Skin of body (tissue), 3 donors: ENCODE measurements at places on chromosomes 12 and 14. TPM values are rescaled to one million over a fixed set of nuclear protein-coding genes. Genes with fewer than 3 reads are reported as not detected.
A peak's percentile ranks its signal among the peaks of the same experiment; 100 is the strongest.

DNA sequence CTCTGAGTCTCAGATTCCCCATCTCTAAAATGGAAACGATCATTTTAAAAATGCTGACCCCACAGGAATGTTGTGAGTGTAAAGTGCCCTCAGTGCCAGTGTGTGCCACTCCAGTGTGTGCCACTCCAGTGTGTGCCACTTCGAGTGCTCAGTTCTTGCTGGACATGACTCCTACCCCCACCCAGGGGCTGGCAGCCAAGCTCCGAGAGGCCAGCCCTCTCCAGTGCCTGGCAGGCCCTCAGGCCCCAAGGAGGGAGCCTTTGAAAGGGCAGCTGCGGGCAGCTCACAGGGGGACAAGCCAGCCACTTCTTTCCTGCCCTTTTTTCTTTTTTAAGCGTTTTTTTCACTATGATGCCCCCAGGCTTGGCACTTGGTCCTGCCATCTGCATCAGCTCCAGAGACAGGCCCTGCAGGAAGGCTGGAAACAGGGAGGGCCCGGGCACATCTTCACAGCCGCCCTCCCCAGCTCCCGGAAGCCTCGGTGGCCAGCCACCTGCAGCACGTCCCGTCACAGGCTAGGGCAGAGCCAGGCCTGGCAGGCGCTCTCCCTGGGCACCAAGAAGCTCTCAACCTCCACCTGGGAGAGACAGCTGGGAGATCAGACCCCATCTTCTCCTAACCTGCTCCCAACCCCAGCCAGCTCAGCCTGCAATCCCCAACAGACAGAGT lies 29.8 kb downstream of the NCOR2 start:
- DNase-seq = no peak

GRCh38 chr14:67313153-67313552 lies 46.5 kb downstream of the ATP6V1D start:
- DNase-seq = no peak

GRCh38 chr14:106787626-106788025 lies 1261.2 kb downstream of the TMEM121 start:
- DNase-seq = no peak

GRCh38 chr12:122086641-122087285 lies 8.2 kb downstream of the MLXIP start:
- no peak for DNase-seq

Gene HPD
- not detected for total RNA-seq

Gene C12orf50
- total RNA-seq = not detected

- DNase-seq = no peak
Measured at GRCh38 chr14:85058150-85058549, 471.8 kb upstream of the FLRT2 start.

DNA sequence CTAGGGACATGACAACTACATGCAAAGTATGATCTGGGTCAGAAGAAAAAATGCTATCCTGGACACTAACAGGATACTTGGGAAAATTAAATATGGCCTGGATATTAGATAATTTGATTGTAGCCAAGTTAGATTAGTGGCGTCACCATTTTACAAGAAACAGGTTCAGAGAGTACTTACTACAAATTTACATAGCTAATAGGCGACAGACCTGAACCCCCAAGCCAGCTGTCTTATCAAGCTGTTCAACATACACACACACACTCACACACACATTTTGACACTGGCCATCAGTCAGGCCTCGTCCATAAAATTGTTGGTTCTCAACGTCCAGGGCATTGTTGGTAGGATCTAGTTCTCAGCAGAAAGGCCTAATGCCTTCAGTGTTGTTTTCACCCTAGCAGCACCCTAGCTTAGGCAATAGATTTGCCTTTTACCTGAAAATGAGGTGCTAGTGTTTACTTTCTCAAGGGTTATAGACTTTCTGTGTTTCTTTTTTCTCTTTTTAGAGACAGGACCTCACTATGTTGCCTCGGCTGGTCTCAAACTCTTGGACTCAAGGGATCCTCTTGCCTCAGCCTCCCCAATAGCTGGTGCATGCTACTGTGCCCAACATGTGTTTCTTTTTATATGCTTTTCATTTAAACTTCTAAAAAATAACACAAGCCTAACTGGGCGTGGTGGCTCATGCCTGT lies 3.3 kb upstream of the C14orf93 start:
- DNase-seq = no peak

GRCh38 chr14:94026889-94027469 lies 839 bp downstream of the OTUB2 start:
- DNase-seq = no peak

GRCh38 chr14:103317251-103317650 lies 16.8 kb upstream of the EIF5 start:
- no peak for DNase-seq

- DNase-seq = no peak
Measured at GRCh38 chr12:106527356-106527755, 55.4 kb upstream of the RFX4 start.

Gene SLC4A8
- total RNA-seq = 1.9 TPM

DNA sequence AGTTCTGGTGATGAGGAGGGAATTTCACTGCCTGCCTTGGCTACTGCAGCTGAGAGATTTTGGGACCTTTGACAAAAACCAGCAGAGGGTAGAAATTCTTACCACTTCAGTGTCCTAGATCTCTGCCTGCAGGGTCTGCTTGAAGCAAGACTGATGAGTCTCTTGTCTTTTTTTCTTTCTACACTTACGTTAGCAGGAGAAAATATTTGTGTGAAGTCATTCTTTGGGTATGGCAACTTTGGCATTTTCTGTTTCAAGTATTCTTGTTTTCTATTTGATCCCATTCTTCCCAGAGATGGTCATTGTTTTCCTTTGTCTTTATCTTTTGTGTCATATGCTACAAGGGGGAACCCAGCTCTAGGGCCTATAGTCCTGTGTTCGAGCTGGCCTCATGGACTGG lies 65.6 kb upstream of the FERMT2 start:
- DNase-seq = no peak

DNA sequence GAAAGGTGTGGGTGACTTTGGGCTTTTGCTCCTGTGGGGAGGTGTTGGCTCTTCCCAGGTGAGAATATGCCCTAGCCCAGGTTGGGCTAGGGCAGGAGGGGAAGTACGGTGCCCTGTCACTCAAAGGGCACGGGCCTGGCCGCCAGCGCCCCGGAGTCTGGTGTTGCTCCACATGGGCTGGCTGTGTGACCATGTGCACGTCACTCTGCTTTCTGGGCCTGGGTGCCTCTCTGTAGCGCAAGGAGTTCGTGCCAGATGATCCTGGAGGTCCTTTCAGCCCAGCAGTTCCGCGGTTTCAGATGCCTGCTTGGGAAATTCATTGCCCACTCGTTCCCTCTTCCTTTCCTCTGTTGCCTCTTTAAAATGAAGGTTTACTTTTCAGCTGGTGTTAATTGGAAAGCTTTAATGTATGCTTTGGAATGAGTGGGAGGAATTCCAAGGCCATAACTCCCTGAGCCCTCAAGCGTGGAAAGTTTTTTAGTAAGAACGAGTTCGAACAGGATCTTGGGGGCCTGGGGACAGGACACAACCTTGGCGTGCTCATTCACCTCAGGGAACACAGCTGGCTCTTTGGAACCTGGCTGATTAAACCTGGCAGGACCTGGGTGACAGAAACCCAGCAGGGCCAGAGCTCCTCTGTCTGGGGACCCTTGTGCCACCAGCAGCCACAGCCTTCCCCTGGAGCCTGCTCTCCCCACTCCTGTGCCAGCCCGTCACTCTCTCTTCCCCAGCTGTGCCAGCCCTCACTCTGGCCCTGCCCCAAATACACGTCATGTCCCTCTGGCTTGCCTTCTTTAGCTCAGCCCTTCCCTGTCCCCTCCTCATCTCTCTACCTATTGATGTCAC lies 42.8 kb downstream of the TSPAN9 start:
- peak; percentile 46 for DNase-seq

Gene CNTN1
- total RNA-seq = 28.9 TPM

Gene MMP14
- total RNA-seq = 171 TPM

DNA sequence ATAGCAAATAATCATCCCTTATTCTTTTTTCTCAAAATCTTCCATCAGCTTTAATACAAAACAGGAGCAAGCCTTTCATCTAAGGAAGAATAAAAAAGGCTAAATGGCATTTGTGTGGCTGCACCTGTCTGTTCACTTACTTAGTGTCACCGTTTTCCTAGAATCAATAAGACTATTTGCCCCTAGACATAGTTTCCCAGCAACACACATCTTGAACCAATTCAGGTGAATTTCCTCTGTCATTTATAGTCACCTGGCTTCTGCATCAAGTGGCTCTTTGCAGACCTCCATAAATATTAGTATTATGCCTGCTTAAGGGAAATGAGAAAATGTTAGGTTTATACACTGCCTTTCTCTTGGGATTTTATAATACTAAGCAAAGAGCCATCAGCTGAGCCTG lies 17.4 kb upstream of the GCH1 start:
- DNase-seq = no peak

GRCh38 chr12:15534322-15534721 lies 212.0 kb downstream of the PTPRO start:
- no peak for DNase-seq

Gene HNF1A
- total RNA-seq = not detected

- DNase-seq = no peak
Measured at GRCh38 chr12:5984873-5985272, 39.8 kb upstream of the ANO2 start.

Gene MMP17
- 8.5 TPM for total RNA-seq
